ENCODE measurements at places on chromosomes 5 and 9.

DNA sequence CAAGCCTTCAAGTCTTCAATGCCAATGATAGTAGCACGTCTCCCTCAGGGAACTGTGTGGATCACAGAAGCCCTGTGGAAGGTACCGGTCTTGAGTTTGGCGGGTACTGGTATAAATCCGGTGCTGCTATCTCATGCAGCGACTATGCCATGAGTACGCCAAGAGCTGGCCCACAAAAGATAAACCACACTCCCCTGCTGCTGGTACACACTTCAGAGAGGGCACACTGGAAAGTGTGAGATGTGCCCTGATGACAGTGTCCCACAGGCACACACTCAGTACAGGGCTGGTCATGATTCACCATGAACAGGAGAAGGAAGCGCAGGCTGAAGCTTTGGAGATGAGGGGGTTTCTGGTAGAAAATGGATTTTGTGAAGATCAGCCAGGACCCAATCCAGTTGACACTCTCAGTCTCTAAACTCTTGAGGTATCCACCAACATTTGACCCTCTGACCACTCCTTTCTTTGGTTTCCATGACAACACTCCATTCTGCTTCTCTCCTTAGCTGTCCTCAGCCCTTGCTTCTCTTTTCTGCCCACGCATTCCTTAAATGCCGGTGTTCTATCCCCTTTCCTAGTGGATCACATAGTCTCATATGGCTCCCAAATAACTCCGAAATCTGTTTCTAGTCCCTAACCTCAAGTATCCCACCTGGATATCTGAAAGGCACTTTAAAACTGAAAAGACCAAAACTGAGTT, 5.1 kb downstream of the AMACR start:
- DNase-seq, result no peak

- DNase-seq, result no peak
Measured at GRCh38 chr5:1554410-1554967, 30.7 kb upstream of the LPCAT1 start.

GRCh38 chr9:129107651-129108050, 2.9 kb downstream of the CRAT start:
- no peak for DNase-seq

- no peak for DNase-seq
Measured at GRCh38 chr5:149617760-149618306, 36.5 kb downstream of the ARHGEF37 start.

DNA sequence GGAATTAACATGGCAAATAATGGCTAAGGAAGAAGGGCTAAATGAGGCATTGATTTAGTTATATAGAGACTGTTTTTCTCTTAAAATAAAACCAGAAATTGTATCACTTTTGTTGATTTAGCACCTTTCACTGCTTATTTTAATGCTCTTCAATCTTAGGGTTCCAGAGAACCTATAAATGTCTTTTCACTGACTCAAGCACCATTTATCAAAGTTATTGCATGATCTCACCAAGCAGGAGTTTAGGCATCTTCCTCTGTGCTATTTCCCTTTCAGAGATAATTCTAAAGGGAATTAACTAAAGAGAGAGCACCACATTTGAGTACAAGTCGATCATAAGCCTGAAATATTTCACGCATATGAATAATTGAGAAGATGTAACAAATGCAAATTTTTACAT, 357.1 kb downstream of the CDH18 start:
- no peak for DNase-seq

GRCh38 chr9:127344368-127345000, 52.5 kb upstream of the SLC2A8 start:
- no peak for DNase-seq

GRCh38 chr5:59724482-59725391, 168.8 kb downstream of the PDE4D start:
- no peak for DNase-seq

DNA sequence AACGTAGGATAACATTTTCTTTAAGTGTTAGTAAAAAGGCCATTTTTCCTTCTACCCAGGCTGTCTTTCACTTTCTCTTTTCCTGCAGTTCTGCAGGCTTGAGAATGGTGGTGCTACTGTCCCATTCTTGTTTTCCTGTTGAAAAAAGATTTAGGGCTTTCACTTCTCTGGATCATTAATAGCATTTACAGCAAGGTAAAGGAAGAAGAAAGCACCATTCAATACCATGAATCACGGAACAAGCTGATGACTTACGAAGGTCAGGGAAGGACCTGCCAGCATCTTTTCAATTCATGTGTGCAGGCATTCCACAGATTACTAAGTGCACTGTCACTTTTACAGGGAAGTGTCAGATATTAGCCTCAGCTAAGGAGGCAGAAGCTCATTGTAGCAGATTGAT, 292.8 kb downstream of the YTHDC2 start:
- DNase-seq, result no peak

- DNase-seq, result no peak
Measured at GRCh38 chr5:175854231-175855040, 16.9 kb upstream of the CPLX2 start.

GRCh38 chr5:82183828-82184227, 94.3 kb downstream of the RPS23 start:
- DNase-seq, result no peak

DNA sequence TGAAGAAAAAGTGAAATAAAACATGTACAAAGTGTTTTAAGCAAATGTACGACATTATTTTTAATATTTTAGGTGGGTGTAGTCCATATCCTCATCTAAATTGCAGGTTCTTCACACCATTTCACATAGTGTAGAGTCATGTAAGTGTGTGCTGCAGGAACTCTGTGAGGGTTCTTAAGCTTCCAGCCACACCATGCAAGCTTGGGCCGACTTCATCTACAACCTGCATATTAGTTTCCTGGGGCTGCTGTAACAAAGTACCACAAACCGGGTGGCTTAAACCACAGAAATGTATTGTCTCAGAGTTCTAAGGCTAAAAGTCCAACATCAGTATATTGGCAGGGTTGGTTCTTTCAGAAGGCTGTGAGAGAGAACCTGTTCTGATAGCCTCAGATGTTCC, 10.2 kb downstream of the PAM start:
- no peak for DNase-seq

DNA sequence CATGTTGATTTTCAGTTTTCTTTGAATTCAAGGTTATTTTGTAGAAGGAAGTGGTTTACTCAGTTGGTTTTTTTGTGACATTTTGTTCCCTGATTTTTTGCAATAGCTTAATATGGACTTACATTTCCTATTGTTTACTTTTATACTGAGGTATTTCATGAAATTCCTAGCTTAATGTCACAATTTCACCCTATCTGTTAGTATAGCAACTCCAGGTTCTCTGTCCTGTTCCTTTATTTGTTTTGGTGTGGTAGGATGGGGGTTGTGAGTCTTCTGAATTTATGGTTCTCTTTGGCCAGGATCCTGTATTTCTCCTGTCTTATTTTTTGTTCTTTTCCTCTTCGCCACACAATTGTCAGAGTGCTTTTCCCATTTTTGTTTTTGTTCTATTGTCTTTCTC, 523.4 kb upstream of the ARRDC3 start:
- no peak for DNase-seq

GRCh38 chr9:134475011-134475790, 148.9 kb downstream of the RXRA start:
- DNase-seq, result no peak

- no peak for DNase-seq
Measured at GRCh38 chr9:79224672-79225433, 346.9 kb upstream of the TLE4 start.

DNA sequence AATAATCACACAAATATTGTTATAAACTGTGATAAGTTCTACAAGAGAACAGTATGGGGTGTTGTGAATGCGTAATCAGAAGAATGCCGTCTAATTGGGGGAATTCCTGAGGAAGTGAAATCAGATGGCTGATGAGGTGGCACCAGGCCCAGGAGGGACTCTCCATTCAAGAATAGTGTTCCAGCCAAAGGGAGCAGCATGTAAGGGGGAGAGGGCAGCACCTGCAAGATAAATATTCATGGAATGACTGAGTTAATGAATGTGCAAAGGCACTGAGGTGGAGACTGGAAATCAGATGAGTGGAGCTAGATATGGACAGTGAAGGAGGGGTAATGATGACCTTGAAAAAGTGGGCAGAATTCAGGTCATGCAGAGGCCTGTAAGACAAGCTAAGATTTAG, 250.6 kb downstream of the ARRDC3 start:
- no peak for DNase-seq

DNA sequence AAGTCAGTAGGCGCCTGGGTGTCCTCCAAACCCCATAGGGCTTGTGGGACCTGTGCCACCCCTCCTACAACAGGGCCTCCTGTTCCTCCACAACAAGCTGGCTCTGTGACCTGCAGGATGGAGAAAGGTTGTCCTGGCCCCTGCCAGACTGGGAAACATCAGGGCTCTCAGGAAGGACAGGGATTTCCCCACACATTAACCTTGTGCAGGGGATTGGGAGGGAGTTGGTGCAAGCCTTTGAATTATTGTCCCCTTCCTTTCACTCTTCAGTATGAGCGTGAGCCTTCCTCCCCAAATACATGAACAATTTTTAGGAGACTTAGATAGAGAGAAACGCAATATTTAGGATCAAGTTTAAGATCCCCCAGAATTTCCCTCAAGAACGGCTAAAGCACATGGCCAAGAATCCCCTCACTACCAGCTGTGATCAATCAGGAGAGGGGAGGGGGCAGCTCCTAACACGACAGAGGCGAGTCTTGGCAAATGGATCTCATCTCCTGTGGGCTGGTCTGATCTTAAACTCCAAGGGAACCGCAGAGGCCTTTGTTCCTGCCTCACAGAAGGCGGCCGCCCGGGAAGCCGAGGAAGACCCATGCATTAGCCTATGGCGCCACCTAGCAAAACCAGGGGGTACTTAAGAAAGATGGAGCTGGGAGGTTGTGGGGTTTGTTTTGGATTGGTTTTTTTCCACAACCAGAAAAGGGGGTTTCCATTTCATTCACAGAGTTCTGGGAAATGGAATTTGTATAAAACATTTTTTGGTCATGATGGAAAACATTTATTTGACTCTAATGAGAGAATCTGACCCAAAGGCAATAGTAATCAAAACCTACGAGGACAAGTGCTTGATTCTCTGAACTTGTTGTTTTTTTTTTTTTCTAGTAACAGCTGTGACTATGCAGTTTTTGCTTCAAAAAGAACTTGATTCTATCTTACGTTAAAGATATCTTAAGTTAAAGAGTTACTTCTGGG, 36.1 kb upstream of the OSMR start:
- DNase-seq, result no peak

GRCh38 chr5:116359592-116359991, 215.0 kb downstream of the SEMA6A start:
- no peak for DNase-seq

- DNase-seq, result no peak
Measured at GRCh38 chr9:1048811-1049210, 1.3 kb upstream of the DMRT2 start.

GRCh38 chr5:132886064-132886823, 12.8 kb downstream of the LEAP2 start:
- DNase-seq, result no peak

- DNase-seq, result no peak
Measured at GRCh38 chr5:151719228-151720000, 32.7 kb upstream of the SPARC start.

DNA sequence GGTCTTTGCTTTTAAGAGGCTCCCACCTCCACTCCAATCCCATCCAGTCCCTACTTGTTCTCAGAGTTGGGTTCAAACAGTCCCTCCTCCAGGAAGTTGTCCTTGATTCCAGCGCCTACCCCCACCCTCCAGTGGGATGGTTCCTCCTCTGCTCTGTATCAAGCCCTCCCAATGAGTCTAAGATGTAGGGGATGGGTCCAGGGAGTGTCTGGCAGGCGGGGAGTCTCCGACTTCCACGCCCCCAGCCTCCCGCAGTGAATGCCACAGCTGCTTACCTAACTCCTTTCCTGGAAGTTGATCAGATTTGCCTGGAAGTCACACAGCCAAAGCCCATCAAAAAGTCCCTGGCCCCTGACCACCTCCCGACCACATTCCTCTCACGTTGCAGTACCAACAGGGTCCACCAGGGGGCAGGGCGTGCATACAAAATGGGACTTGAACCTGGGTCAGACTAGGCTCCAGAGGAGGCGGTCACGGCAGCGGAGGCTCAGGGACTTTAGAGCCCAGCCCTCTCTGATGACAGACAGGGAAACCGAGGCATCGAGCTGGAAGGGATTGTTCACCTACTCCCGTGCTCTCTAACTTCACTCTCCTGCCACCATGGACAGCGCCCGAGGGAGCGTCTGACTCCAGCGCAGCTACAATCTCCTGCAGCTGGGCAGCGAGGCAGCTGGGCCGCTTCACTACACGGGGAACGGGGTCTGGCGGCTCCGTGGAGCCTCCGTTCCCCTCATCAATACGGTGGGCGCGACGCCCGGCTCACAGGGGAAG, 25.0 kb upstream of the TDRD7 start:
- DNase-seq, result peak; percentile 38

DNA sequence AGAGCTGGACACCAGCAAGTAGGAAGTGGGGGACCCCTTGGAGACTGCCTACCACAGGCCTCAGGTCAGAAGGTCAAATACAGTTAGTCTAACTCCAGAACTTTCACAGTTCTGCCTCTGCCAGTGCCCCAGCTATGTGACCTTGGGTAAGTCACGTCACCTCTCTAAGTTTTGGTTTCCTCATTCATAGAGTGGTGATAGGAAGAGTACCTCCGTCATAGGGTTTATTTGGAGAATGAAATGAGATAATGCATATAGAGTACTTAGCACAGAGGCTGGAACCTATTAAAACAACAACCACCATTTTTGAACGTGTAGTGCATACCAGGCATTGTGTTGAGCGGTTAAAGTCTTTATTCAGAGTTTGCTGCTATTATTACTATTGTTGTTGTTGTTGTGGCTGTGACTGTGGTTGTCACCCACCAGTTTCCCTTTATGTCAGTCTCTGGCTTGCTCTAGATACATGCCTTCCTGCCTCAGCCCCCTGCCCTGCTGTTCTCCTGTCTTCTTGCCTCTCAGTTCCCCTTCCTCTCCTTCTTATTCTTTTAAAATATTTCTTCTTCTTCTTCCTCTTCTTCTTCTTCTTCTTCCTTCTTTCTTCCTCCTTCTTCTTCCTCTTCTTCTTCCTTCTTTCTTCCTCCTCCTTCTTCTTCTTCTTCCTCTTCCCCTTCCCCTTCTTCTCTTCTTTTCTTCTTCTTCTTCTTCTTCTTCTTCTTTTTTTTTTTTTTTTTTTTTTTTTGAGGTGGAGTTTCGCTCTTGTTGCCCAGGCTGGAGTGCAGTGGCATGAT, 67.8 kb downstream of the RALGPS1 start:
- no peak for DNase-seq

Data from stimulated activated CD8-positive, alpha-beta memory T cell treated with anti-CD3 and anti-CD28 coated beads, Interleukin-2, amount 100 ng/mL, for 1 hour (primary cell).